ENCODE measurements at places on chromosomes 6 and 20.

GRCh38 chr6:111198841-111199240, 111.5 kb downstream of the SLC16A10 start:
- DNase-seq: no peak

- DNase-seq: no peak
These were observed 1.7 kb downstream of the FAXC start for GRCh38 chr6:99347804-99348203.

DNA sequence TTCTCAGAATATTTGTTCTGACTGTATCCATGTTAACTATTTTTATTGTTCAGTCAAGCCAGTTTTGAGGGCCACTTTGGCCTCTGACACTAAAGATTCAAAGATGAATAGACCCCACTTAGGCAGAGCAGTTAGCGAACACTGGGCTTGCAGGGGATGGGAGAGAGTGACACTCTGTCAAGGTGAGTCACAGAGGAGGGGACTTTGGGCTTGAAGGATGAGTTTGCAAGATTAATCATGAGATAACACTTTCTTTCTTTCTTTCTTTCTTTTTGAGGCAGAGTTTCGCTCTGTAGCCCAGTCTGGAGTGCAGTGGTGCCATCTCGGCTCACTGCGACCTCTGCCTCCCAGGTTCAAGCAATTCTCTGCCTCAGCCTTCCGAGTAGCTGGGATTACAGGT, 46.4 kb downstream of the SPATA2 start:
- no peak for DNase-seq

DNA sequence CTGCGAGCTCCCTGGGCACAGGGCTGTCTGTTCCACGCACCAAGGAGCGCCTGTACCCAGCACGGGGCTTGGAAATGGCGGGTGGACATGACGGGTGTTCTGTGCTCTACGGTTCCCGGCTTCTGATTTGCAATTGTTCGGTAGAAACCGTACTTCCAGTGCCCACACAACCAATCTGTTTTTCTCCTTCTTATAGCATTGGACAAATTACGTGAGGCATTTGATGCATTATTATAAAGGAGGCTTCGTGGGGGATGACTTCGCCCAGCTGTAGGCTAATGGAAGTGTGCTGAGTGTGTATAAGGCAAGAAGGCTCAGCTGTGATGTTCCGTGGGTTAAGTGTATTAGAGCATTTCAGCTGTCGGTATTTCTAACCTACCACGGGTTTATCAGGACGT, 9.8 kb upstream of the RPS21 start:
- no peak for DNase-seq

GRCh38 chr20:53783768-53784167, 190.1 kb upstream of the ZNF217 start:
- DNase-seq: no peak

DNA sequence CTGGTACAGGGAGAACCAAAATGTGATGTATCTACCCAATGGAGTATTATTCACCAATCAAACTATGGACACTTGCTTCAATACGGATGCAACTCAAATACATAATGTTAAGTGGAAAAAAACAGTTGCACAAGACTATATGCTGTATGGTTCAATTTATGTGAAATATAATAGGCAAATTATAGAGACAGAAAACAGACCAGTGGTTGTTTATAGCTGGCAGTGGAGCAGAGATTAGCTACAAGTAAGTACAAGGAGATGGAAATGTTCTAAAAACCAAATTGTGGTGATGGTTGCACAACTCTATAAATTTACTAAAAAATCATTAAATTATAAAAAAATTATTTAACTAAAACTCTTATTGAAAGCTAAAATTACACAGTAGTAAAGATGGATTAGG, 113.2 kb downstream of the PRDM1 start:
- no peak for DNase-seq

DNA sequence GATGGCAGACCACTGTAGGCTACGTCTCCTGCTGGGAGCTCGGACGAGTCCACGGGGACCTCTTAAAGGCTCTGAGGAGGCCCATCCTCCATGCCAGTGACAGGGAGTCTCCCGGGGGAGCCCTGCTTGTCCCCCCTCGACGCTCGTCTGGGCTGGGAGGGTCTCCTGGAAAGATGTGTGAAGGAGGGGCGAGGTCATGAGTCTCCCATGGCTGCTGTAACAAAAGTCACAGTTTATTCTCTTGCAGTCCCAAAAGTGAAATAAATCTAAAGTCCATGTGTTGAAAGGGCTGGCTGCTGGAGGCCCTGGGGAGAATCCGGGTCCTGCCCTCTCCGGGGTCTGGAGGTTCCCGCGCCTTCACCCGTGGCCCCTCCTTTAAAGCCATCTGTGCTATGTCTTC, 67.1 kb upstream of the GATA5 start:
- no peak for DNase-seq

DNA sequence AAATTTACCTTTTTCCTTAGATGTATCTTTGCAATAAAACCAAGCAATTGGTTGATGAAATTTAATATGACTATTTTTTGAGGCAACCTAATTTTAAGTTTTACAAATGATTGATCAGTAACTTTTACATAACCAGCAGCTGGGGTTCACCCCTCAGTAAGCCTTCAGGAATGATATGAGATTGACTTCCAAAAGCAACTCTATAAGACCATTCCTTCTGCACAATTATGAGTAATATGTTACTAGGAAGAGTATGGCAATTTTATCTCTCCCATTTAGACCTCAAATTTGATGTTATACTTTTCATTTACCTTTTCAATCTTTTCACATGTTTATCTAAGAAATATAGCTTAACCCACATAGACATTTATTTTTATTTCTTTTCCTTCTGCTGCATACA, 1546.3 kb downstream of the HACE1 start:
- DNase-seq: no peak
